ENCODE measurements at places on chromosomes 1 and 21. TPM values are rescaled to one million over a fixed set of nuclear protein-coding genes. Genes with fewer than 3 reads are reported as not detected.

Gene LDLRAP1
- 27.0 TPM for polyA plus RNA-seq

Gene LENEP
- polyA plus RNA-seq, result 0.29 TPM

Gene SLC6A17
- polyA plus RNA-seq, result not detected

Gene CLEC20A
- not detected for polyA plus RNA-seq

Gene FCER1G
- polyA plus RNA-seq, result 0.38 TPM

Gene OR2L8
- not detected for polyA plus RNA-seq

Gene MCOLN2
- 94.3 TPM for polyA plus RNA-seq

Gene GNAI3
- 14.1 TPM for polyA plus RNA-seq

Gene SHE
- not detected for polyA plus RNA-seq

Gene VCAM1
- 5.6 TPM for polyA plus RNA-seq

All from GM12878 (cell line).